ENCODE measurements at places on chromosomes 7 and 10.

DNA sequence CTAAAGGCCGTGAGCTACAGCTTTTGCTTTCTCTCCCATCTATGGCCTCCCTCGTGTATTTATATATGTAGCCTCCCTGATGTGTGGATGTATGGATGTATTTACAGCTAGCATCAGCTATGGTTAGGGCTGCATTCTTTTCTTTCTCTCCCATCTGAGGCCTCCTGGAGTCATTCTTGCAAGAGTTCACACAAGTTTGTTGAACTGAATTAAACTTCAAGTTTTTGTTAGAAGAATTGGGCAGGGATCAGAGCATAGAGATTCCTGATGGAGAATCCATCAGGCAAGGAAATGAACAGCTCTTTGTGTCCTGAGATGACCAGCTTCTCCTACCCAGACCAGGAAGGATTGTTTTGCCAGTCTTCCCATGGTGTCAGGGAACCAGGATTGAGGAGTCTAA lies 60.3 kb downstream of the AHCYL2 start:
- no peak for DNase-seq

DNA sequence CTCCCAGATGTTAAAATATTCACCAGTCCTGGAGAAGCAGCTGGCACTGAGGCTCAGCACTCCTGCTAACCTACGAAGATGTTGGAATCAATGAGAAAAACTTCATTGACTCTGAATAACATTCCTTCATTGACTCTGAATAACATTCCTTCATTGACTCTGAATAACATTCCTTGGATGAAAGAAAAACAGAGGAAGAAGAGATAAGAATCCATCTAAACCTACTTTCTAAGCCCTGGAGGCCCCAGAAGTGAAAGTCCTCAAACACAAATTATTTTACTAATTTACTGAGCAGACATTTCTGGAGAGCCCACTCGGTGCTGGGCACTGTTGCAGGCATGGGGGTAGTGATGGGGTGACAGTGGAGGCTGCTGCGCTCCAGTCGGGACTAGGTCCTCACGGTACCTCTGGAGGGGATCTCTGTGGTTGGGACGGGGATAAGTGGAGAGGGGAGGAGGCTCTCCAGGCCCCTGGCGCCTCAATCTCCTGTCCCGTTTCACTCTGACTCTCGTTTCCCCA lies 254.1 kb downstream of the WDR37 start:
- DNase-seq, result no peak

DNA sequence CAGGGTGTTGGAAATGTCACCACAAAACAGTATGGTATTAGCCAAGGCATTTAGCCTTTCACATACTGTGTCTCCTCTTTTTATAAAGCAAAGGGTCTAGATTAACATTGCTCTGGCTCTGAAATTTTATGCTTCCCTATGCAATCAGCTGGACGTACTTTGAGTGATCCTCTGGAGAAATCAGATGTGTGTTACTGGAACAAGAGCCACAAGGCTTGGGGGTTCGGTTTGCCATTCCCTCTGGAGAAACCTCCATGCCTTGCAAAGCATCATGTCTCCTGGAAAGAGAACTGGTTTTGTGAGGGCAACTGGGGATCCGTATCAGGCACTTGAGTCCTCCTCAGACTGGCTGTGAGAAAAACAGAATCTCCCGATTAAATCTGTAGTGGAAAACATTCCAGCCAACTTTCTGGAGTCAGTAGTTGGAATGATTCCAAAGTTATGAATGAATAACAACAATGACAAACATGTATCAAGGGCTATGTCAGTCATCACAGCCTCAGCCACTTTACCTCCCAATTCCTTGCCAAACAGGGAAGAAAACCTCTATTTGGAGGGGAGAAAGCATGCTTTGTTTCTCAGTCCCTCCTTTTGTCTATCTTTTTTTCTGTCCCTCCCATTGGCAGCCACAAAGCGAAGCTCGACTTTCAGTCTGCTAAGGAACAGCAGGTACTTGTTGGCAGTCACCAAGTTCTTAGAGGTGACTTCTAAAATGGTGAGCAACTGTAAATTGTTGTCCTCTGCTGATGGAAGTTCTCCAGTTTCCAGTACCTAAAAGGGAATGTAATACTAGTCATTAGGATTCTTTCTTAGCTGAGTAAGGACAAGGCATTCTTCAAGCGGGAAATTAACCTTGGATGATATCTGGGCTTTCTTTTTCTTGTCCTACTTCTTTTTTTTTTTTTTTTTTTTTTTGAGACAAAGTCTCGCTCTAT lies 864.8 kb upstream of the AUTS2 start:
- no peak for DNase-seq

GRCh38 chr10:6522230-6522629 lies 57.8 kb downstream of the PRKCQ start:
- no peak for DNase-seq

- no peak for DNase-seq
These were observed 64.9 kb downstream of the TBXAS1 start for GRCh38 chr7:139893999-139894398.

GRCh38 chr7:157785486-157786186 lies 448.8 kb downstream of the DNAJB6 start:
- DNase-seq, result no peak

GRCh38 chr10:23693501-23693901 lies 254.6 kb downstream of the OTUD1 start:
- DNase-seq, result no peak

DNA sequence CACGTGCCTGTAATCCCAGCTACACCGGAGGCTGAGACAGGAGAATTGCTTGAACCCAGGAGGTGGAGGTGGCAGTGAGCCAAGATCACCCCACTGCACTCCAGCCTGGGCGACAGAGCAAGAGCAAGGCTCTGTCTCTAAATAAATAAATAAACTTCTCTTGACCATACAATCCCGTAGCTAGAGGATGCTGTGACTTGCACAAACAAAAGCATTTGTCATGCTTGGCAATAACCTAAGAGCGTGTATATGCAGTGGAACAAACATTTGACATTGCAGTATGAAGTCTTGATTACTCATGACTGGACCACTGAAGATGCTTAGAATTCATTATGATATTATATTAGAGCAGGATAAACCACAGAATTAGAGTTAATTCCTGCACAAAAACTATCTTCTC lies 1.4 kb upstream of the C7orf57 start:
- no peak for DNase-seq

Measured in activated naive CD4-positive, alpha-beta T cell treated with anti-CD3 and anti-CD28 coated beads, Interleukin-2, amount 50 U/mL, for 72 hours (primary cell).